Glomerular endothelial cell (primary cell): ENCODE measurements at places on chromosomes 12 and 14. TPM values are rescaled to one million over a fixed set of nuclear protein-coding genes. Genes with fewer than 3 reads are reported as not detected.

Gene ALDH6A1
- total RNA-seq: 7.2 and 9.9 TPM in 2 replicates

Gene RFLNA
- 0.41 and 0.87 TPM in 2 replicates for total RNA-seq

DNA sequence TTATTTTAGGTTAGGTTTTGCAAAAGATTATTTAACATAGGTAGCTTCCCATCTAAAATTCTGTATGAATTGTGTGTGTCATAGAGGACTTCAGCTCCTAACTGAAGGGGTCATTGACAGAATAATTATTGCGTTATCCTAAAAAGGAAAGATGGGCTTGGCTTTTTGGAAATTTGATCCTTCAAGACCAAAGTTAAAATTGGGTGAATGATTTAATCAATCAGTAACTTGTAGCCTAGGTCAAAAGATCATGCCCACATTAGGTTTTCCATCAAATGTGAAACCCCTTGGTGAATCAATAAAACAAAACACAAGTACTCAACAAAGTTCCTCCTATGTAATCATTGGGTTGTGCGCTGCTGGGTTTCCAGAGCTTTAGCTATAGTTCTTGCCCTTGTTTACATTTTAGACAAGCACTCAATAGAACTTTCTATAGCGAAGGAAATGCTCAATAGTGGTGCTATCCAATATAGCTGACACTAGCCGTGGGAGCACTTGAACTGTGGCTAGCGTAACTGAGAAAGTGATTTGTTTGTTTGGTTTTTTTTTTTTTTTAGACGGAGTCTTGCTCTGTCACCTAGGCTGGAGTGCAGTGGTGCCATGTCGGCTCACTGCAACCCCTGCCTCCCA is 37.6 kb upstream of the ARHGAP5 start:
- DNase-seq: no peak

Gene MED6
- 24.0 and 26.8 TPM in 2 replicates for total RNA-seq

Gene ZC2HC1C
- total RNA-seq: 0.93 and 1.5 TPM in 2 replicates
